Suppressor macrophage (primary cell): ENCODE measurements at places on chromosomes 12 and 14.

- DNase-seq, result no peak
Measured at GRCh38 chr14:89648510-89648909, 231.5 kb upstream of the FOXN3 start.

DNA sequence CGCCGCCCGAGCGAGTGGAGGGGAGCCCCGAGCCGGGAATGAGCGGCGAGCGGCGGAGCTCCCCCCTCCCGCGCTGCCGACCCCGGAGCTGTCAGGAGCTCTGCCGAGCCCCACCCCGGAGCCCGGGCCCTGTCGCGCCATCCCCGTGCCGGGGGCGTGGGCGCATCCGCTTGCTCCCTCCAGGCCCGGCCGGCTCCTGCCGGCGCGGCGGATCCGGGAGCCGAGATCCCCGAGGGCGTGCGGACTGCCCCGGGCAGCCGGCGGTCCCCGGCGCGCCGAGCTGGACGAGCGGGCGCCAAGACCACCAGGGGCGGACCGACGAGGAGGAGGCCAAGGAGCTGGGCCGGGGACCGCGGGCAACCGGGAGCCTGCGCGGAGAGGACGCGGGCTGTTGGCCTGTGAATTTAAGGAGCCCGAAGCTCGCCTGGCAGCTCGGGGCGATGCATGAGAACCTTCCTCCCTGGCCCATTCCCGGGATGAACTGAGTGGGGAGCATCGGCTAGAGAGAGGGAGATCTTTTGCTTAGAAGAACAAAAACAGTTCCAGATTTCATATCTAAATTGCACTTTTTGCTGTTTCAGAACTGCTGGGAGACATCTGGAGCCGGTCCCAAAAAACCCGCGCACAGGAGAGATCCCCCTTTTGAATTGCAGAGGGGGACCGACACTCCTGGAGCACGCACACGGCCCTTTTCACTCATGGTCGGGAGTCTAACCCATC, 2.0 kb downstream of the PTHLH start:
- peak; percentile 6 for DNase-seq

DNA sequence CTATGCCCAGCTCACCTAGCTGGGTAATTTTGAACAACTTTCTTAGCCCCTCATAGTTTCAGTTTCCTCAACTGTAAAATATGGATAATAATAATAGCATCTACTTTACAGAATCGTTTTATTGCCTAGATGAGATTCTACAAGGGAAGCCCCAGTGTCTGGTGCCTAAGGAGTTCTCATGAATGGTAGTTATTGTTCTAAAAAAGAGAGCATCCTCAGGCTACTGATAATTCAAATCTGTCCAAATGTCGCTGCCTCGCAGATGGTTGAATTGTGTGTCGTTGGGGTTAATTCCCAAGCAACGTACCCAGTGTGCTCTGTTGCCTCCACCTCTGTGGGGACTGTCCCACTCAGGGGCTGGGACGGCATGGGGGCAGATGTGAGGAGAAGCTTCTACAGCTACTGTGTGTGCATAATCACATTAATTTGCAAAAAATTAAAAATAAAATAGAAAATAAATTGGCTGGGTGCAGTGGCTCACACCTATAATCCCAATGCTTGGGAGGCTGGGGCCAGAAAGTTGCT, 71.6 kb upstream of the CEP83 start:
- DNase-seq, result no peak

GRCh38 chr14:99513946-99514551, 32.8 kb downstream of the CCNK start:
- DNase-seq, result peak; percentile 40

DNA sequence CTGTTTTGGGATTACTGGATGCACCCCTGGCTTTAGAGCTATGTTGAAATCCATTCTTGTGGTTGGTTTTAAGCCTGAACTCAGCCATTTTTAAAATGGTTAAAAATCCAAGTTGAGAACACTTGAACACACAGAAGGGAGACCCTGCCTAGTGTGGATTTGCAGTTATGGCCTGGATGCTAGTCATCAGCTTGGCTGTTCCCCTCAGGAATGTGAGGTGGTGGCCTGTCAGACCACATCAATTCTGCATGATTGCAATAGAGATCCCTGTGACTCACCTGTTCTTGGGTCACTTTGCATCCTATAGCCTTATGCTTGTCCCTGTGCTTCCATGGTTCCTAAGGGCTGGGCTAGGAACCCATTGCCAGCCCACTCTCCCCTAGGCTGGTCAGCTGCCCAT, 454.1 kb downstream of the ATP23 start:
- DNase-seq, result no peak

- DNase-seq, result no peak
Measured at GRCh38 chr12:47768323-47768811, 4.7 kb upstream of the SLC48A1 start.

- no peak for DNase-seq
Measured at GRCh38 chr14:53064475-53064874, 88.6 kb downstream of the DDHD1 start.

GRCh38 chr12:106238146-106238545, 9.7 kb downstream of the CKAP4 start:
- DNase-seq, result no peak

DNA sequence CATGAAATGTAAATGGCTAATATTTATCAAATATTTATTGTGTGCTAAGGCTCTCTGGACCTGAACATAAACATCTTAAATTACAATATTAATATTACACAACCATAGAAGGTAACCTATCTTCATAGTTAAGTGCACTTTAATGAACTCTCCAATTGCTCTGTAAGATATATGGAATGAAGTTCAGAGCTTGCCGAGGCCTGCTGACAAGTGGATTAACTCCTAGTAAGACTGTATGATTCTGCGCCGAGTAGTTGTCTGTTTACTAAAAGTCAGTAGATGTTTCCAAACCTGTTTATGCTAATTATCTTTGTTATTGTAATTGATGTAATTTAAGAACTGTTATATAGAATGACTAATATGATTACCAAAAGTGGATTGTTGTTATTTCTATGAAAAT, 77.2 kb downstream of the PTPRR start:
- DNase-seq, result no peak

DNA sequence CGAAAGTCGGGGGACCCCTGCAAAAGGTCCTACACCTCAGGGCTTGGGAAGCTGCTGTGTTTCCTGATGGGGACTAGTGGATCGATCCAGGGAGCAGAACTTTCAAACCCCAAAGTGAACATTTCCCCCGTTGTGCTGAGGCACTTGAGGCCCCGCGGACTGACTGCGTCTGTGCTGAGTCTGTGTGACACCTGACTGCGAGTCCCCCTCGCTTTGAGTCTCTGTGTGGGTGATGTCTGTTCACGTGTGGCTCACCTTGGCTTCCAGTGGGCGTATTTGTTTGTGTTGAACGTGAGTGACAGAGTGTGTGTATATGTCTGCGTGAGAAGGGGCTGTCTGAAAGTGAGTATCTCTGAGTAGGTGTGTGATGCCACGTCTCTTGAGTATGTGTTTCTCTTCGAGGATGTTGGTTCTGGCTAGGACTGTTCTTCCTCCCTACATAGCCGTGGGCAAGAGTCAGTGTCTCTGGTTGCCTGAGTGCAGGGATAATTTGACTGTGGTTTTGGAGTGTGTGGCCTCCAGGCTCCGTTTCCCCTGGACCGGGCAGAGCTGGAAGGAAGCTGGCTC, 1.3 kb downstream of the TEAD4 start:
- no peak for DNase-seq

- peak; percentile 61 for DNase-seq
Measured at GRCh38 chr12:122079033-122079531, 526 bp downstream of the MLXIP start.

- peak; percentile 71 for DNase-seq
Measured at GRCh38 chr12:32589165-32589865, 89.8 kb upstream of the DNM1L start.

GRCh38 chr14:102462391-102462790, 47.2 kb downstream of the ANKRD9 start:
- no peak for DNase-seq

- no peak for DNase-seq
Measured at GRCh38 chr14:52891800-52892199, 59.0 kb downstream of the FERMT2 start.

DNA sequence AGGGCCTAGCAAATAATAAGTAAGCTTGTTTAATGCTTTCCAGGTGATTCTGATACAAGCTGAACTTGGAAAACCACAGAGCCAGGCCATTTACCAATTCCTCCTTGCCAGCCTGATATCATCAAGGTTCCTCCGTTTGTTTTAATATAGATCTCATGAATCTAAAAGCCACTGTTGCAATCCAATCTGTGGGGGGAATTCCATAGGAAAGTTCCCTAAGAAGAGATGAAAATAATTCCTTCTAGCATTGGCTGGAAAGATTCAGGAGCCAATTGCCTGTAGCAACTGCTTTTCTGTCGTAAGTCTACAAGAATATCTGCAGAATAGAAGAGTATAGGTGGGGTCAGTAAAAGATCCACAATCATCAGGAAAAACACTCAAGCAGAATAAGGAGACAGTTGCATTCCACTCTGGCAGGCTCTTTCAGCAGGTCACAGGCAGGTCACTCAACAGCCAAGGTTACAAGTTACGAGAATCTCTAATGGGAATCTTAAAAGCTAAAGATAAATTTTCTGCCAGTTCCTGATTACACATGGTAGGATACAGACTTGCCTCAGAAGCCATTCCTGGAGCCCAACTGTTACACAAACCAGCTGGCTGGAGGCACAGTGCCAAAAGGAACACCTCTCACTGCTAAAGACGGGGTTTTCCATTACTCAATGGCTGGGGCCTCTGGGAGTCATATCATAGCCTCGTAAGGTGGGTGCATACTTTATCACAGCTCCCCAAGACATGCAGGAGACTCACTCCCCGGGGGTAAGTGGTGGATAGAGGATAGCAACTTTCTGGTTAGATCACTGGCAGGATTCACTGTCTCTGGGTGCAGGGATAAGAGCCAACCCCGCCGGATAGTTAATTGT, 43.6 kb downstream of the FGD6 start:
- peak; percentile 30 for DNase-seq

GRCh38 chr12:12900786-12901157, 9.4 kb downstream of the GPRC5A start:
- no peak for DNase-seq

DNA sequence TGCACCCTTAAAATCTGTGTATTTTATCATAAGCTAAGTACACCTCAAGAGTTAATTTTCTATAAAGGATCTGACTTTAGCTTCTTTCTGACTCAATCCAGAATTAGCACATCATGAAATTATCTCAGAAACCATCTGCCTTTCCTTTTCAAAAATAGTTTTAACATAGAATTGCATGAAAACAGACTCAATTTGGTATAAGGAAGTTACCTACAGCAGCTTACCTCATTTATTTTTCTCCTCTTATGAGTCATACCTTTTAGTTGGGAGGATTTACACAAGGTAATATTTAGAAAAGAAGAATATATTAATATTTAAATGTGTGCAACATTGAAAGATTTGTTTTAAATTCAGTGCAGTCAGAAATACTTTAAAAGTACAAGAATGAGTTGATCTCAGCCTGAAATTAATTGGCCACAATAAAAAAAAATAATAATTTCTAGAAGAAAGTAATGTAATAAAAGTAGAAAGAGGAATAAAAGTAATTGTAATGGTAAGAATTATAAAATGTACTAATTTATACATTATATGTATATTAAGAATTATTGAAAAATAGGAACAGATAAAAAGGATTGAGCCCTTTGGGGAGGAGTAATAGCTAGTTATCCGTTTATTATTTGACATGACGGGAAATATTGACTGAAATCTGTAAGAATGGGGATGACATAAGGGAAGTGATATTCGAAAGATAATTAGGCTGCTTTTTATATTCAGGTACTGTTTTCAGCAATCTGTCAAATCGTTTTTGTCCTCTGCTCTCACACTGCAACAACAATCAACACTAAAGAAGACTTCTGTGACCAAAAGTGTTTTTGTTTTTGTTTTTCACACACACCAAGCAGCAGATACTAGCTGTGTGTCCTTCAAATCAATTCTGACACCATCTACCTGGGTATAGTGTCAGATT, 20.5 kb downstream of the ADAM21 start:
- DNase-seq, result no peak

DNA sequence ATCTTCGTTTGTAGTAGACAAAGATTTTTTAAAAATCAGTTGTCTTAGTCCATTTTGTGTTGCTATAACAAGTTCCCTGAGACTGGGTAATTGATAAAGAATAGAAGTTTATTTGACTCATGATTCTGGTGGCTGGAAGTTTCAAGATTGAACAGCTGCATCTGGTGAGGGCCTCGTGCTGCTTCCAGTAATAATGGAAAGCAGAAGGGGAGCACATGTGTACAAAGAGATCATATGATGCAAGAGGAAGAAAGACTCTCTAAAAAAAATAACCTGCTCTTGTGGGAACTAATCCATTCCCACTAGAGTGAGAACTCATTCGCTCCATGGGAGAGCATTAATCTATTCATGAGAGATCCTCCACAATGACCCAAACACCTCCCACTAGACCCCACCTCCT, 24.8 kb downstream of the MUCL1 start:
- peak; percentile 73 for DNase-seq

DNA sequence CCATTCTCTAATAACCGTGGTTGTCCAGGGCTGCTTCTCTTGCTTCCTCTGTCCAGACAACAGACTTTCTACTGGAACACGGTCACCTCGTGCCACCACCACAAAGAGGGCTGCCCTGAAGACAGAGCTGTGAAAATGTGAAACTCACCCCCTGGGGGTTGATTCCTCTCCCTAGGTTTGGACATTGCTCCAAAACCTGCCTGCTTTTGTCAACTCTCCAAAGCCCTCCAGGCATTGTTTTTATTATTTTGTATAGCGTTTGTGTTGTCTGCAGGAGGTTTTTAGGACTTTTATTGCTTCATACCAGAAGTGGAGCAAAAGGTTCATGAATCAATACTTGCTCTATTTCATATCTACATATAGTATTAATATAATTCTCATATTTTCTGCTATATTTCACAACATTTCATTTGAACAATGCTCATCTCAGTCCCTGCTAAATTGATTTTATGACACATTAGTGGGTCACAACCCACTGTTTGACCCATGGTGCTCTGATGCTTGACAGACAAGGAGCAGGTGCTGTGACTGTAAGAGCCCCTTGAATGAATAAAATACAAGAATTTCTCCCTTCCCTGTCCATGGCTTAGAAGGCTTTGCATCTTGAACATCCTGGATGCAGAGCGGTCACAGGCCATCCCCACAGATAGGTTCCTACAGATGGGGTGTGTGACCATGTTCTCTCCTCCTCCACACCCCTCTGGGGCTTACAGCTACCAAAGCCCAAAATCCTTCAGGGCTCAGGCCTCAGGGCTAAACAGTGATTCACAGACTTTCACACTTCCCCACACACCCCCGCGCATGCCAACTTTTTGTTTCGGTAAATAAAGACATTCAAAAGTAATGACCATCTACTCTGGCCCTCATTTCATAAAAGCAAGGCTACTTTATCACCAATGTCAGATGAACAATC, 20.6 kb upstream of the EML1 start:
- DNase-seq, result no peak

- peak; percentile 67 for DNase-seq
Measured at GRCh38 chr12:53984901-53985691, at the start of gene HOXC10. Gene HOXC10, plus strand, starts transcription at chr12:53985146. Its CDS starts 114 bp downstream, at chr12:53985260.

- DNase-seq, result peak; percentile 29
Measured at GRCh38 chr12:132561427-132562156, 48.8 kb downstream of the LRCOL1 start.

GRCh38 chr12:29546000-29546399, 48.5 kb upstream of the OVCH1 start:
- no peak for DNase-seq

DNA sequence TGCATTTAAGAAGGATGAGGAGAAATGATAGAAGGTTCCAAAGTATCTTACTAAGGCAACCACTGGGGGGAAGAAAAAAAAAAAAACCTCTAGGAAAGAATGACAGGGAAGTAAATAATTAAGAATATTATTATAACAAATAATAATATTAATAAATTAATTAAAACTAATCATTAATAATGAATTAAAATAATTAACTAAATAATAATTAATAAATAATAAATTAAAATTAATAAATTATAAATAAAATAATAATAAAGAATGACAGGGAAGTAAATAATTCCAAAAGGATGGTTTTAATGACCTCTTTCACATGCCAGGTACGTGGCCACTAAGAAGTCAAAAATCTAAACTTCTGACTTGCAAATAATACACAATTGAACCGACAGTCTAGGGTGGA, 9.9 kb downstream of the DBX2 start:
- no peak for DNase-seq
